ENCODE measurements at places on chromosomes 13 and 19.
A peak's percentile ranks its signal among the peaks of the same experiment; 100 is the strongest.

DNA sequence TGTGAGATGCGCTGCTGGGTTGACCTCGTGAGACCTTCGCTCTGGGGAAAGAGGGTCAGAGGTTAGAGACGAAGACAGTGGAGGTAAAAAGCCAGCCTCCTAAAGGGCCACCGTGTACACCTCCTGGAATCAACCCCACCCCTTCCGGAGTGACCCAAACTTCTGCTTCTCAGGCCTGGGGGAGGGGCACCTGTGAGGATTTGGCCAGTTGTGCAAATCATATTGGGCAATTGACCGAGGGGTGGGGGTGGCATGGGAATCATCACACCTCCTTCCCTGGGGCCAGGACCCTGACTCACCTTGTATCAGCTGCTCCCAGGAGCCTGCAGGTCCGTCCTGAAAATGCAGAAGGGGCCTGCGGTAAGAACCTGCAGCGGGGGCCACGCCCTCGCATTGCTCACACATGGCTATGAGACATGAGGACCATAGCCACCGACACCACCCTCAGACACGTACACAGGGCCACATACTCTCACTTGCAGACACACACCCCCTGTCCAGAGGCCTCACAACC lies 2.8 kb downstream of the TNFSF14 start:
- peak; percentile 54 for DNase-seq

GRCh38 chr19:1154731-1155351 lies 19.2 kb downstream of the SBNO2 start:
- peak; percentile 95 for DNase-seq

- DNase-seq: no peak
These were observed 462.5 kb downstream of the KLF5 start for GRCh38 chr13:73521290-73521624.

DNA sequence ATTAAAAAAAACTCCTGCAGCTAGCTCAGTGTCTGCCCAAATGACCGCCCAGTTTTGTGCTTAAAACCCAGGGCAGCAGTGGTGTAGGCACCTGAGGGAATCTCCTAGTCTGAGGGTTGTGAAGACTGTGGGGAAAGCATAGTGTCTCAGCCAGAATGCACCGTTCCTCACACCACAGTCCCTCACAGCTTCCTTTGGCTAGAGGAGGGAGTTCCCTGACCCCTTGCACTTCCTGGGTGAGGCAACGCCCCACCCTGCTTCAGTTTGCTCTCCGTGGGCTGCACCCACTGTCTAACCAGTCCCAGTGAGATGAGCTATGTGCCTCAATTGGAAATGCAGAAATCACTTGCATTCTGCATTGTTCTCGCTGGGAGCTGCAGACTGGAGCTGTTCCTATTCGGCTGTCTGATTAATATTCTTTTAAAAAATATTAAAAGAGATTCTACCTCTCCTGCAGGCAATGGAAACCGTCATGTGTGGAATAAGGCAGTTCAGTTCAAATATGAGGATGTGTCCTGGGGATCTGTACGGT lies 645.7 kb downstream of the FGF9 start:
- DNase-seq: no peak

GRCh38 chr19:6864325-6864940 lies 22.9 kb upstream of the ADGRE1 start:
- no peak for DNase-seq

Data from suppressor macrophage treated with lipopolysaccharide for 1 hour (primary cell).